Activated CD4-positive, alpha-beta T cell treated with anti-CD3 and anti-CD28 coated beads, Interleukin-2, amount 50 U/mL, for 4 hours (primary cell): ENCODE measurements at places on chromosomes 16 and 17.

- DNase-seq: peak; percentile 25
Observed at GRCh38 chr17:32323811-32324491, 18.0 kb downstream of the C17orf75 start.

- no peak for DNase-seq
Observed at GRCh38 chr17:71084838-71085237, 915.5 kb downstream of the KCNJ2 start.

DNA sequence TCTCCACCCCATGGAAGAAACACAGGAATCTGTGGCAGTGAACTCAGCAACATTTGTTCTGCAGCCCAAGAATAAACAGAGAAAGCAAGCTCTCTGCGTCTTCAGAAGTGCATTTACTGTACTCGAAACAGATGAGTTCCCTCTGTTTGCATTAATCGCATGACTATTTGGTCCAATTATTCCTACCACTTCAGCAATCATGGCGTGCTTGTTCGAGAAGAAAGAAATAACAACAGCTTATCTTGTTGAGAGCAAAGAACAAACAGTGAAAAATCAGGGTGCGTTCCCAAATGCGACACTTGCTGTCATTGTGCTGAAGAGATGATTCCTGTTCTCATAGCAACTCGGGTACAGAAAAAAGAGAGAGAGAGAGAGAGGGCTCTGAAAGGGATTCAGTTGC, 445.3 kb upstream of the MAF start:
- DNase-seq: no peak

DNA sequence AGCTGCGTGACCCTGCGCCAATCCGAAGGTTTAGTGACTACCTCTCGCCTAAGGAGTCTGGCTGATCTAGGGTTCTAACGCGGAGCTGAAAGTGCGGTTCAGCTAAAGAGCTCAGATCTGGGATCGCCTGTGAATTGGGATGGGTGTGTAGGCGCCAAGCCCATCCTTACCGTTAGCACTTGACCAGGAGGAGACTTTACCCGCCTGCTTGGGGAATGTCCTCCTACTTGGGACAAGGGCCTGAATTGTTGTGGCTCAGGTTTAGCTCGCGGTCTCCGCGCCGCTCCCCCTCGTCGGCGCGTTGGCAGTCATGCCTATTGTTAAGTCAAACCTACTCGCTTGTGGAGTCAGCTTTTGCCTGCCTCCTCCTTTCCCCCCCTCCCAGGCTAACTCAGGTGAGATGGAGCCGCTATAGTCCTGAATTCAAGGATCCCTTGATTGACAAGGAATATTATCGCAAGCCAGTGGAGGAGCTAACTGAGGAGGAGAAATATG, 480 bp downstream of the MRPS7 start:
- no peak for DNase-seq

DNA sequence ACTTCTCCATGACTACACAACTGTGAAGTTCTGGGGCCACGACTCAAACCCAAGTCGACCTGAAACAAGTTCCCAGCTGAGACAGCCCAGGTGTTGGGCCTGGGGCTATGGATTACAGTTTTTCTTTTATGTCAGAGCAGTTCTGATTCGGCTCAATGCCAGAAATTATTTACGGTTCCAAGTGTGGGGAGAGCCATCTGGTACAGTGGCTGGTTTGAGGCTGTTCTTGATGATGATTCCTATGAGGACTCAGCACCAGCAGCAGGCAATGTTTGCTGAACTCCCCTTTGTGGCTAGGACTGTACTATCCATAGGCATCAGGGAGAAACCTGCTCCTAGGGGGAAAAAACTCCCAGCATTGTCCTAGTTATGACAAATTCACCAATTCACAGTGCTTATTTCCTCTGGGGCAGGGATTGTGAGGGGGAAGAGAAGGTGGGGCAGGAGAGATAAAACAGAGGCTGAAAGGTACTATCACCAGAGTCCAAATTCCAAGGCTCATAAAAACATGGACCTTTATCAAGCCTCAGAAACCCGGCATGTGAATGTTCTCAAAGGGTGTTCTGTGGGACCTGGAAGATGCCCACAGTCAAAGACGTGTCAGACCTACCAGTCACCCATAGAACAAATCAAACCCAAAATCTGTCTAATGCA, 18.2 kb upstream of the CMTM4 start:
- no peak for DNase-seq

DNA sequence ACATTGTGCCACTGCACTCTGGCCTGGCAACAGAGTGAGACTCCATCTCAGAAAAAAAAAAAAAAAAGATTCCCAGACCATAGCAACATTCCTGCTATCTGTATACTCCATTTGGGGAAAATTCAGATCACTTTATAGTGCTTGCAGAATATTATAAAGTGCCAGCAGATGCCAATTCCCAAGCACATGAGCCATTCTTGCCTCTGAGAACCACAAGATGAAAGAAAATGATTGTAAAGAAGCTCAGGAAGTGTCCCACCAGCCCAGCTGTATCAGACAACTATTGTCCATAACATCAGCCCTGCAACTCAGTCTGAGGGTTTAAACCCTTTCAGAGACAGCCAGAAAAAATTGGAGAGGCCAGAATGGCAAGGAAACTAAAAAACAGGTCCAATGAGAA, 69.0 kb downstream of the HS3ST2 start:
- DNase-seq: no peak

GRCh38 chr17:61423967-61424649, 24.5 kb downstream of the TBX2 start:
- no peak for DNase-seq

- DNase-seq: no peak
Observed at GRCh38 chr16:1153480-1154160, 714 bp downstream of the CACNA1H start.

- no peak for DNase-seq
Observed at GRCh38 chr16:68645494-68646388, 631 bp downstream of the CDH3 start.

- peak; percentile 26 for DNase-seq
Observed at GRCh38 chr17:35947156-35947585, 3.7 kb upstream of the LYZL6 start.

DNA sequence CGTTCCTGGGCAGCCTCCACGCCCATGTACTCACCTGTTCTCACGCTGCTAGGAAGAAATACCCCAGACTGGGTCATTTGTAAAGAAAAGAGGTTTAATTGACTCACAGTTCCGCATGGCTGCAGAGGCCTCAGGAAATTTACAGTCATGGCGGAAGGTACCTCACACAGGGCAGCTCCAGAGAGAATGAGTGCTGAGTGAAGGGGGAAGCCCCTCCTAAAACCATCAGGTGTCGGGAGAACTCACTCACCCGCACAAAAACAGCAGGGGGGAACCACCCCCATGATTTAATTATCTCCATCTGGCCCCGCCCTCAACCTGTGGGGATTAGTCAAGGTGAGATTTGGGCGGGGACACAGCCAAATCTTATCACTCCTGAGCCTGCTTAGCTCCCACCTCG, 18.2 kb downstream of the RAB40C start:
- no peak for DNase-seq

DNA sequence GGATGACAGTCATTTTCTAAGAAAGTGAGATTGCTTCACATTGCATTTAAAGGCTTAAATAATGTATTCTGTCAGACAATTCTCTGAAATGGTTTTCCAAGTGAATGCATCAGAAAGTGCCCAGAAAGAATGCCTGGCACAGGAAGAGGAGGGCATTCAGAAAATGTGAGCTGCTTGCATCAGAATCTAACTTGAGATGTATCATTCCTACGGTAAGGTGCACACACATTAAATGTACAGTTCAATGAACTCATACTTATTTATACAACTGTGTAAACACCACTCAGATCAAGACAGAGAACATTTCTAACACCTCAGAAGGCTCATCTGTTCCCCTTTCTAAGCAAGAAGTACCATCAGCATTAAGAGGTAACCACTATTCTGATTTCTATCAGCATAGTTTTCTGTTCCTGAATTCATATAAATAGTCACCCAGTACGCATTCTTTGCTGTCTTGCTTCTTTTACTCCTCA, 638.0 kb downstream of the MAF start:
- no peak for DNase-seq

GRCh38 chr17:62140836-62141235, 75.8 kb upstream of the MED13 start:
- no peak for DNase-seq

GRCh38 chr17:79644617-79645016, 33.8 kb upstream of the RBFOX3 start:
- DNase-seq: no peak

GRCh38 chr16:74862743-74863244, 88.2 kb upstream of the FA2H start:
- DNase-seq: no peak

DNA sequence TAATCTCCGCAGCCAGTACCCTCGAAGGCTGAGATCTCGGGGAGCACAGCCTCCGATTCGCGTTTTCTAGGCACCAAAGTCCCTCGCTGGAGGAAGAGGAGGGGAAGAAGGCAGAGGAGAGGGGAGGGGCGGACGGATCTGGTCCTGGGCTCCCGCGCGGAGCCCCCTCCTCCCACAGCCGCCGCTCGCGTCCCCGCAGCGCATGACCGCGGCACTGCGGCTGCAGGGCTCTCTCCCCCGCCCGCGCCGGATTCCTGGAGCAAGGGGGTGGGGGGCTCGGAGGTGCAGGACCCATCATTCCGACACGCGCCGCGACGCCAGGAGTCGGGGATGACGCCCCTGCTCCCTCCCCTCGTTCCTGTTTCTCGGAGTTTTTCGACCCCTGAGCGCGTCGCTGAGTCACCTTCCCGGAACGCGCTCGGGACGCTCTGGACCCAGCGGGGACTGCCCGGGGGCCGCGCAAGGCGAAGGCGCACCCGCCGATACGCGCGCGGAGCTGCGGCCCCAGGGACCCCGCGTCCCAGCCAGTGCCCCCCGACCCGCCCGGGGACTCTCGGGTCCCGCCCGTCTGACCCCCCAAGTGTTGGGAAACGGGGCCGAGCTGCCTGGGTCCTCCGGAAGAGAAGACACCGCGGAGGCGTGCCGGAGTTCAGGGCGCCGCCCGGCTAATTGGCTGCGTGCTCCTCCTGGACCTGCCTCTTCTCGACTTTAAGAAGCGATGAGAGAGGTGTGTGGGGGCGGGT, 1.4 kb upstream of the SPHK1 start:
- DNase-seq: peak; percentile 56

DNA sequence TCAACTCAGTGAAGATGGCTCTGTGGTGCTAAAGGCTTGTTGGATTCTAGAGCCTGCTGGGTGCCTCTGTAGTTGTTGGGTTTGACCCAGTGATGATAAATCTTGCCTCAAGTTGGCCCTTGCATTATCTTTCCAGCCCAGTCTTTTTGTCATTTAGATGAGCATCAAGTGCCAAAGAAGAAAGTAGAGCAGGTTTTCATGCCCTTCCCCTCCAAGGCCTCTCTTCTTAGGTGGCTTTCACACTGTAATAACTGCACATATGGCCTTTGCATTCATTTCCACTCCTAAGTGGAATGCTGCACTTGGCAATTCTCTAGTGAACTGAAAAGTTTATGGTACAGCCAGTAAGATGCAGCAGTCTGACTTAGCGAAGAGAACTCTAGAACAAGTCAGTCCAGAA, 165.1 kb downstream of the PHKB start:
- DNase-seq: no peak

DNA sequence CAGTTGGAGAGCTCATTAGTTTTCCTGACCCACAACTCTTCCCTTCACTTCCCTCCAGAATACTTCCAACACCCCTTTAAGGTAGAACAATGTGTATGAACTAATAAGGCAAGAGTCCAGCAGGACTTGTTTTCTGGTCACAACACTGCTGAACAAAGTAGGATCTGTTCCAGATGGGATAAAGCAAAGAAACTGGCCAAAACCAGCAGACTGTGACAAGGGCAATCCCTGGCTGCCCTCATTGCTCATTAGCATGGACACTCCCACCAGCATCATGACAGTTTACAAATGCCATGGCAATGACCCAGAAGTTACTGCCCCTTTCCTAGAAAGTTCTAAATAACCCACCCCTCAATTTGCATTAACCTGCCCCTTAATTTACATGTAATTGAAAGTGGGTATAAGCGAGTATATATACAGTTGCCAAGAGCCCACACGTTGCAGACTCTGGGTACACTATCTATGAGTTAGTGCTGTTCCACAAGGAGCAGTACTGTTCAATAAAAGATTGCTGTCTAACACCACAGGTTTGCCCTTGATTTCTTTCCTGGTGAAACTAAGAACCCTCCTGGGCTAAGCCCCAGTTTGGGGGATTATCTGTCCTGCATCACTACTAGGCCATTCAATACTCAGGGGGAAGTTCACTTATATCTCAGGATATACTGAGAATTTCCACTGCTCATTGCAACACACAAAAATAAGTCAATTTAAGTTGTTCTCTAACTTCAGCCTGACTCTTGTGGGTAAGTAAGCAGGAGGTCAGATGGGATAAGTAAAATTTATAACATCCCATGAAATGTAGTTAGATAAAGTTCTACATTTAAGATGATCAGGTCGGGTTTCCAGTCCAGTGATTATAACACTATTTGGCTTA, 82.3 kb downstream of the SSH2 start:
- DNase-seq: no peak

- no peak for DNase-seq
Observed at GRCh38 chr17:62219221-62219899, 154.3 kb upstream of the MED13 start.

GRCh38 chr16:16861546-16861945, 482.6 kb downstream of the NPIPA7 start:
- DNase-seq: peak; percentile 35

DNA sequence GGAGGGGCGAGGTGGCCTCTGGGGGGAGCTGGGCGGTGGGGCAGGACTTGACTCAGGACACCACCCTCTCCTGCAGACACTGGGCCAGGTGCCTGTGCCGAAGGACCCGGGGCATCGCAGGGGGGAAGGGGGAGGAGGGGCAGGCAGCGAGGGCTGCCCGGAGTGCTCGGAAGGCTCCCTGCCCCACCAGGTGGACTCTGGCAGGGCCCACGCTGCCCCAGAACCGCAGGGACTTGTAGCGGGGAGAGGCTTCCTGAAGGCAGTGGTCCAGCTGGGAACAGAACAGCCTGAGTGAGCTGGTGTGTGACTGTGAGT, 4.4 kb upstream of the HCRT start:
- no peak for DNase-seq

DNA sequence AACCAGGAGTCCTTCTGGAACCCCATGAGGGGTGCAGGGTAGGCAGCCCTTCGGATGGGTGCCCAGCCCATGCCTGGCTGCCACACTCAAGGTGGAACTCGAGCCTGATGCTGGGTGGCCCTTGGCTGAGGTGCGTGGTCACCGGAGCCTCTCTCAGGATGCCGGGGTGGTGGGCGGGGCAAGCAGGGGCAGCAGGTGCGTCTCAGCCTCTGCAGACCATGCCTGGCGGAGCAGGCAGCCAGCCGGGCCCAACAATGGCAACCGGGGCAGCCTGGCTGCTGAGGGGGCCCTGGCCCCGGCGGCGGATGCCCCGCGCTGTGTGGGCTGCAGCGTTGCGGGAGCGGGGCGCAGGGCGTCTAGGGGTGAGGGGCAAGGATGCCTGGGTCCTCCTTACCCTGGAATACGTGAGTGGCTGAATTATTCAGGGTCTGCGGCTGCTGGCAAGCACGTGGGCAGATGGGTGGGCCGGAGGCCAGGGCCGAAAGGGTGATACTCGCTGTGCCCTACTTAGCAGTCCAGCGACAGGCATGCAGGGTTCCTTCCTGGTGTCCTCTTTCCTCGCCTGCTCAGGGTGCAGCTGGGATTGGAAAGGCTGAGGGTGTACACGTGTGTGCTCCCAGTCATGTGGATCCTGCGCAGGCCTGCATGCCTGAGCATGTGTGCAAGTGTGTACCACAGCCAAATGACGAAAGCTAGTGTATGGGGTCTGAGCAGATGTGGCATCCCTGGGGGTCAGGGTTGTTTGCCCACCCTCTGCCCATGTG, 14.6 kb downstream of the MYO15A start:
- no peak for DNase-seq
